IPS DF 6.9 (cell line): ENCODE measurements at places on chromosomes 7 and 10.

- DNase-seq, result no peak
Measured at GRCh38 chr7:27872356-27873275, 132.7 kb downstream of the TAX1BP1 start.

- no peak for DNase-seq
Measured at GRCh38 chr7:130362251-130362816, 17.7 kb downstream of the CPA5 start.

GRCh38 chr10:44280226-44281014, 104.5 kb downstream of the CXCL12 start:
- no peak for DNase-seq

- no peak for DNase-seq
Measured at GRCh38 chr10:23275355-23275754, 69.2 kb downstream of the C10orf67 start.

DNA sequence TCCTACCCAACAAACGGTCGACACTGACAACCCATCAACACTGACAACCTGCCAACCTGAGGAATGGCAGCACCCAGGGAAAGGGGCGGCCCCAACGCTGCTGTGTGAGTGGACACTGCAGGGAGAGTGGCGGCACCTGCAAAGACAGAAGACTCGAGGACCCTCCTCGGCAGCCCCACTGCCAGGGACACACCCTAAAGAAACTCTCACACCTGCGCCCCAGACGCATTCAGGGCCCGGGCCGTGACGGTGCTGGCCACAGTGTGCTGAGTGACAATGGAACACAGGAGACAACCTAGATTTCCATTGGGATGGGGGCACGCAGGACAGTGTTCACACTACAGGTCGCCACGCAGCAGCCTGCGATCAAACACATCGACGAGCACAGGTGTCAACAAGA, 3.6 kb downstream of the CAMK2B start:
- DNase-seq, result no peak

DNA sequence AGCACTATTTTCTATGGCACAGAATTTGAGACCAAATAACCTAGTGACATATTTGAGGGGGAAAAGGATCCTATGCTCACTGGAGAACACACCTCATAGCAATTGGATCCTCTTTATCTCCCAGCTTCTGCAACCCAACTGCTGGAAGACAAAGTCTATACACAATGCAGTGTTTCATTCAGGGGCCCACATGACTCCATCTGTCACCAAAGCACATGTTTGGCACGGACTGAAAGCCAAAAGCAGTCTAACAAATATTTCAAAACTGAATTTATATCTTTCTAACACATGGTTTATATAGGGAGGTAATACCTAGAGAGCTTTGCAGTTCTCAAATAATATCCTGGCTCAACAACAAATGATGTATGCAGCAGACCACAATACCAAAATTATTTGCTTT, 39.2 kb downstream of the ADAM12 start:
- DNase-seq, result no peak

DNA sequence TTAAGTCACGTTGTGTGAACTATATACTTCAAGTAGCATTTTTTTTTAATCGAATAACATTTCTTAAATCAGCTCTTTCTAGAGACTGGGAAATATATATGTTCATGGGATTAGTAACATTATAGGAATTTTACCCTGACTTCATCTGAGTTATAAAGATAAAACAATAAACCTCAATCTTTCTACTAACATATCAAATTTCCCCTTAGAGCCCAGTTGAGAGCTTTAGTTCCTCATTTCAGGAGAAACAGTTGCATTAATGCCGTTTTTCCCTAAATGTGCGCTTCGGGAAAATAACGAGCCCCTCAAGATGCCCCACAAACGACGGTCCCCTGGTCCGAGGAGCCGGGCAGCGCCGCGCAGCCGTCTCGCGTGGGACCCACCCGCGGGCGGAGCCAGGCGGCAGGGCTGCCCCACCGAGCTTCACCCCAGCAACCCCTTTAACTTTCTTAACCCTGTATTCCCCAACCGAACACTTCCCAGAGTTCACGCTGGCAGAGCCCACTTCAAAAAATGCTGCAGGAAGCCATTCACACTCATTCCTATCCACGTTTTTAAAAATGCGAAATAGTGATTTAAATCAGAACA, 152.5 kb upstream of the YAE1 start:
- no peak for DNase-seq

GRCh38 chr10:6543431-6544005, 36.6 kb downstream of the PRKCQ start:
- no peak for DNase-seq

DNA sequence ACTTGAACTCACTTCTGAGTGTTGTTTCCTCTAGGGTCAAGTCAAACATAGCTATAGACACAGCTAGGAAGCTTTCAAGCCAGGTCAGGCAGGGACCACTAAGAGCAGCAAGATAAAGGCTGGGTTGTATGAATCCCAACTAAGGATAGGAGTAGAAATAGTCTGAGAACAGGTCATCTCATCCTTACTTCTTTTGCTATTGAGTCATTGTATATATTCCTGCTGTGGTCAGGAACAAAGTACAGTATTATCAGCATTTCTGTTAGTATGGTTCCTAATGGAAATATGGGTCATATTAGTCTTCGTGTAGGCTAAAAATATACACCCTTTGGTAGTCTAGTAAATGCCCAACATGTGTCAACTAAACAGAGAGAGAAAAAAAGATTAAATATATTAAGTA, 145.3 kb downstream of the BTAF1 start:
- DNase-seq, result no peak

DNA sequence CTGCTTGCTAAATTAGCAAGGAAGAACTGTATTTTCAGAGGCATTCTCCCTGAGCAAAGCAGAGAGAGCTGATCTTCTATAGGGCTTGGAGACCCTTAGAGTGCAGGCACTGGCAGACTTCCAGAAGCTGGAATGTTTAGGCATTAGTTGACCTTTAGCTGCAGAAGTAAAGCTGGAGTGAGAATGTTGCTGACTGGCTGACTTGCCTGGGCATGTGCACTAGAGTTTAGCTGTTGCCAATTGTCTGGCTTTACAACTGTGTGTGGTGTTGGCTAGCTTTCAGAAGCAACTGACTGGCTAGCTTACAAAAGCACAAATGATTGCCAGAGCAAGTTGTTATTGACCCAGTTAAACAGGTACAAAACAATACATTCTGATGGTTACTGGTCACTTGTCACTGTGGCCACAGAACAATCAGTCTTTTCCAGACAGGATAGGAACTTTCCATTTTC, 25.1 kb downstream of the FAM13C start:
- no peak for DNase-seq

DNA sequence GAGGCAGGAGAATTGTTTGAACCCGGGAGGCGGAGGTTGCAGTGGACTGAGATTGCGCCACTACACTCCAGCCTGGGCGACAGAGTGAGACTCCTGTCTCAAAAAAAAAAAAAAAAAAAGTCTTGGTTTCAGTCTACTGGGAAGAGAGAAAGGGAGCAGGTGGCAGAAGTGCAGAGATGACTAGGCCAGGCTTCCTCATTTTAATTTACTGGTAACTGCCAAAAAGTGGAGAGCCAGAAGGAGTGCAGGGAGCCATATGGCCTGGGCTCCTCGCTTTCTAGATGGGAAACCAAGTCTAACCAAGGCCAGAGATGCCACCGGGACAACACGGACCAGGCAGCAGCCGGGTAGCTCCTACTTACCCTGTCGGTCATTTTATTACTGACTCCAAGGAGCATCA, 12.2 kb downstream of the SEPHS1 start:
- DNase-seq, result no peak

- no peak for DNase-seq
Measured at GRCh38 chr7:38051786-38052185, 126.3 kb upstream of the STARD3NL start.

DNA sequence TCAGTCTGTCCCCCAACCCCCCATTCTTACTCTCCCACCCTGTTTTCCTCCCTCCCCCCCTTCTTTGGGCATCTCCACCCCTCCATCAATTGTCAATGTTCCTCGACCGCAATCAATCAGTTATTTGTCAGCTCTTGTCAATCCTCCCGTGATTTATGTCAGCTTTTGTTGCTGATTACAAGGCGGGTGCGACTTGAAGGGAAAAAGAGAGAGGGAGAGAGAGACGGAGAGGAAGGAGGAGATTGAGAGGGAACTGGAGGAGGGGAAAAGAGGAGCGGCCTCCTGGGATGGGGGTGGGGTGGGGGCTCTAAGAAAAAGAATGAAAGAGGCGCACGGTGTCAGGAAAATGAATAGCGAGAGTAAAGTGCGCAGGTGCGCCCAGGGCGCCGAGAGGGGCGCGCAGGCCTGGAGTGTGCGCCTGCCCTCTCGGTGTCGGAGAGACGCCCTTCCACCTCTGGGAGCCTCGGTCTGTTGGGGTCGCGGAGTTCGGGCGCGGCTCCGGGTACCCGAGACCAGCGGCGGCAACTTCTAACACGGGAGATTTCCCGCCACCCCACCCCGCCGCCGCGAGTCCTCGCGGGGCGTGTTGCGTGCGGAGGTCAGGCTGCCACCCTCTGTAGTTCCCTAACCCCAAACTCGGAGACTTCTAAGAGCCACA, 1.1 kb upstream of the ZNF503 start:
- no peak for DNase-seq

GRCh38 chr7:106629516-106629915, 31.4 kb downstream of the CCDC71L start:
- no peak for DNase-seq

DNA sequence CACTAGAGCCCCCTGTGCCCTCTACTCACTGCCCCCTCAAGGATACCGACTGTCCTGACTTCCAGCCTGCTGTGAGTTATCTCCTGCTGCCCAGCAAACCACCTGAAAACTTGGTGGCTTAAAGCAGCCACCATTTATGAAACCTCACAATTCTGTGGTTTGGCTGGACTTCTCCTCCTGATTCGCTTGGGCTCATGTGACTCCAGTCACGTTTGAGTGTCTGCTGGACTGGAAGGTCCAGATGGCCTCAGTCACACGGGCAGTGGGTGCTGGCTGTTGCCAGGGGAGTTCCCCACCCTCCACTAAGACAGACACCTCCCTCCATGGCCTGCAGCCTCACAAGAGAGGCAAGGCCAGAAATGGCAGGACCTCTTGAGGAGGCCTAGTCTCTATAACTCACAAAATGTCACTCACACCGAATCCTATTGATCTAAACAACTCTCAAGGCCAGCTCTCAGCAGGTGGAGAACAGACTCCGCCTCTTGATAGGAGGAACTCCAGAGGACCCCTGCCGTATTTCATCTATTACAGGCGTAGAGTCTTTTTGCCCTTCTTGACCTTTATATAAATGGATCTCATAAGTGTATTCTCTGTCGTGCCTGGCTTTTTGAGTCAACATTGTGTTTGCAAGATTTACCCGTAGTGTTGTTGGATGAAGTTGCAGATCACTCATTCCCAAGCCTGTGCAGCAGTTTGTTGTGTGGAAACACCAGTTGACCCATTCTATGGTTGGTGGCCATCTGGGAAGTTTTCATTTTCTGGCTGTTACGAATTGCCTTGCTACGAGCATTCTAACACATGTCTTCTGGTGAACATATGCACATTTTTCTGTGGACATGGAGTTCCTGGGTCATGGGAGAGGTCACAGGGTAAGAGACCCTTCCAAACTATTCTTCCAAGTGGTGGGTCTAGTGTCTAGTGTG, 48.3 kb downstream of the ZMIZ1 start:
- DNase-seq, result no peak

GRCh38 chr7:10268034-10268433, 705.6 kb upstream of the PHF14 start:
- DNase-seq, result no peak

DNA sequence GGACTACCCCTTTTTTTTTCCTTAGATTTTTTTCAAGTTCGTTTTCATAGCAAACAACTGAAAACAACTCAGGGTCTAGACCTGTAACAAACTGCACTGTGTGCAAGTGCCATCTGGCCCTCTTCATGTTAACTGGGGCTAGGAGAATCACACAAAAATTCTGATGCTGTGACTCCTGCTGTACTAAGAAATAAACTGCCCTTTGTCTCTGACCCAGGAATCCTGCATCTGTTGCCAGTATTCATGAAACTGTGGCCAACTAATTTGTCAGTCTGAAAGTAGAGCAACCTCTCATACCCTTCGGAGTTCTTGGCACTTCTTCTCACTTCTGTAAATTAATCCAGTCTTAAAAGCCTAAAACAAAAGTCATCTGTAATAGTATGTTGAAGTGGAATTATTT, 218.4 kb upstream of the PCDH15 start:
- DNase-seq, result no peak

DNA sequence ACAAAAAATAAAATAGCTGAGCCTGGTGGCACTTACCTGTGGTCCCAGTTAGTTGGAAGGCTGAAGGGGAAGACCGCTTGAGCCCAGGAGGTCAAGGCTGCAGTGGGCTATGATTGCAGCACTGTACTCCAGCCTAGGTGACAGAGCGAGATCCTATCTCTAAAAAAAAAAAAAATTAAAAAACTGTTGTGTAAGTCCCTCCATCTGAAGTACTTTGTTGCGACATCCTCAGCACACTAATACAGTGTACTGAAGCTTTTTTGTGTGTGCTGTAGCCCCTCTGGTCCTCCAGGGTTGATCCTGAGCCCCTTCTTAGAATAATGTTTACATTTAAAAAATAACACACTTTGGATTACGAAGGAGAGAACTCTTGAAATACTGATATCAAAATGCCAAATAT, 71.3 kb downstream of the PFKFB3 start:
- DNase-seq, result no peak

DNA sequence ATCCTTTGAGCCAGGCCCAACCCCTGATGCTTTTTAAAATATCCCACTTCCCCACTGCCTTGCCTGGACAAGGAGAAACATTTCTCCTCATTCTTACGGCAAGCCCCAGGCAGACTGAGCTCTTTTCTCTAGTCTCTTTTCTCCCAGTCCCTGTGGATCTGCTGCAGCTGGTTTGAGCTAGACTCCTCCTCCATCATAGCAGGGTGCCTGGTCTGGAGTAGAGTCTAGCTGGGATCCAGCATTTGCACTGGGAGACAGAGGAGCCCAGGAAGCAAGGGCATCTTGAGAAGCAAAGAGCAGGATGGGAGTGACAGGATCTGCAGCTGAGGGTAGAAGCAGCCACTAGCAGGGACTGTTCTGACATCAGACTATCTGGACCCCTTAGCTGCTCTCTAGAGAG, 562.3 kb upstream of the COBL start:
- DNase-seq, result no peak

- DNase-seq, result no peak
Measured at GRCh38 chr7:17584822-17585221, 286.4 kb downstream of the AHR start.

DNA sequence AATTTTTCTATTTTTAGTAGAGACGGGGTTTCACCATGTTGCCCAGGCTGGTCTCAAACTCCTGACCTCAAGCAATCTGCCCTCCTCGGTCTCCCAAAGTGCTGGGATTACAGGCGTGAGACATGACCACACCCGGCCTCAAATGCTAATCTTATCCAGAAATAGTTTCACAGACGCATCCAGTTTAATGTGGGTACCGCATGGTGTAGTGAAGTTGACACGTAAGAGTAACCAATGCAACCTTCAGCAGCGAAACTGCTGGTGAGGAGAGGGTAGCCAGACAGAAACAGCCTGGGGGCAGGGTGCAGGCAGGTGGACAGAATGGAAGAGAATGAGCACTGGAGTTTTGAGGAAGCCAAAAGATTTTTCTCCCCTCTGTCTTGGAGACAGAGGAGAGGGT, 63.5 kb upstream of the FAM180A start:
- DNase-seq, result no peak

DNA sequence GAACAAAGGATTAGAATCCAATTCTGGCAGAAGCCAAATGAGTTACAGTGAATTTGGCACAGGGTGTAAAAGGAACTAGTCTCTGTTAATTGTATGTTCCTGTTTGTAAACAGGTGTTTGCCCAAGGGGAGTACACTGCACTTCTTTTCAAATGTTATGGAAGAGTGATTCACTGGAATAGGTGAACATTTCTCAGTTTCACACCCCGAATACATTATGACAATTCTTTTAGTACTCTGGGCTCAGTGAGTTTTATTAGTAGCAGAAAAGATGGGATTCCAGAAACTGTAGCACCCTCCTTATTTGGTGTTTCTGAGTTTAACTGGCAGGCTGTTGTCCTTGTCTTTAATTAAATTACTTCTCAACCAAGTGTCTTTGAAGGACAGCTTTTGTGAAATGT, 329.2 kb downstream of the BBS9 start:
- no peak for DNase-seq
